ENCODE measurements at places on chromosomes 16 and 17.

DNA sequence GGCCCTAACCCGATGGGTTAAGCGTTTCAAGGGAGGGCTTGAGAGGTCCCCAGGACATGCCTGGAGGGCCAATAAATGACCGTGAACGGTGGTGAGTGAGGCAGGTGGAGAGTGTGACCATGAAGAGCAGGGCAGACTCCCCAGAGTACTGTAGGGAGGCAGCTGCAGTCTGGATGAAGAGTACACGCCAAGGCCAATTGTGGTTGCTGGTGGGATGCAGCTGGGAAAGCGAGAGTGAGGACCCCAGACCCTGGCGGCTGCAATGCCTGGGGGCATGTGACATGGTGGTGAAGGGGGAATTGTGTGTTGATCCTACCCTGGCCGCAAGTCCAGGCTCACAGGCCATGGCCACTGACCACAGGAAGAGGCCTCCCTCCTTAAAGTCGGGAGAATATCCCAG is 62.9 kb downstream of the TMEM235 start:
- no peaks in the 10 kb centered on the region for H3K27me3 ChIP-seq
- no peaks in the 10 kb centered on the region for H3K4me1 ChIP-seq
- H3K4me3 ChIP-seq, result no peak overlapping the region
- H3K36me3 ChIP-seq, result no peaks in the 10 kb centered on the region
- H3K27ac ChIP-seq, result no peak overlapping the region

DNA sequence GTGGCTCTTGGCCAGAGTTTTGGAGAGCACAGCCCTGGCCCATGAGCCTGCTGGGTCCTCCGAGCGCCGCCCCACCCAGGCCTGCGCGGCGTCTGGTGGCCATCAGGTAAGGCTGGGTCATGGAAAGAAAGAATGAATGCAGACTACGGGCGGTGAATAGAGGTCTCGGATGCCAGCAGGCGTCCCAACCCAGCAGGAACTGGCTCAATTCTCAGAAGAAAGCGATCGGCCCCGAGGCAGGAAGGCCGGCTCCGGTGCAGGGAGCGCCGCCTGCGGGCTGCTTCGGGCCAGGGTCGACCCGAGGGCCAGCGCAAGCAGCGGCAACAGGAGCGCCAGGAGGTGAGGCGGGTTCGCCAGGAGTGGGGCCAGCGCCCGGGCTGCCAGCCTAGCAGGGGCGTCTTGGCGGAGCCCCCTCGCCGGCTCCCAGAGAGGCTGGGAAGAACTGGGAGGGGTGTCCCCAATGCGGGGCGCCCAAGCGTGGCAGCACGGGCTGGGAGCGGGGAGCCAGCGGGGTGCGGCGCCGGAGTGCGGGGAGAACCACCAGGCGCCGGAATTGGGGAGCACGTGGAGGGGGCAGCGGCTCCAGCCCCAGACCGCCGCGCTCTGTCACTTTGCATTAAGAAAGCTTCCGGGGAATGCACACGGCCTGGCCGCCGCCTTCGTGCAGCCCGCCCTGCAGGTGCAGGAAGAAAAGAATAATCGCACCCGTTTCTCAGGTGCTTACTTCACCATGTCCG is 7.1 kb upstream of the TMC5 start:
- DNase-seq, result no peak
- H3K4me3 ChIP-seq, result no peak overlapping the region
- H3K27ac ChIP-seq, result no peak overlapping the region
- H3K4me1 ChIP-seq, result no peaks in the 10 kb centered on the region

DNA sequence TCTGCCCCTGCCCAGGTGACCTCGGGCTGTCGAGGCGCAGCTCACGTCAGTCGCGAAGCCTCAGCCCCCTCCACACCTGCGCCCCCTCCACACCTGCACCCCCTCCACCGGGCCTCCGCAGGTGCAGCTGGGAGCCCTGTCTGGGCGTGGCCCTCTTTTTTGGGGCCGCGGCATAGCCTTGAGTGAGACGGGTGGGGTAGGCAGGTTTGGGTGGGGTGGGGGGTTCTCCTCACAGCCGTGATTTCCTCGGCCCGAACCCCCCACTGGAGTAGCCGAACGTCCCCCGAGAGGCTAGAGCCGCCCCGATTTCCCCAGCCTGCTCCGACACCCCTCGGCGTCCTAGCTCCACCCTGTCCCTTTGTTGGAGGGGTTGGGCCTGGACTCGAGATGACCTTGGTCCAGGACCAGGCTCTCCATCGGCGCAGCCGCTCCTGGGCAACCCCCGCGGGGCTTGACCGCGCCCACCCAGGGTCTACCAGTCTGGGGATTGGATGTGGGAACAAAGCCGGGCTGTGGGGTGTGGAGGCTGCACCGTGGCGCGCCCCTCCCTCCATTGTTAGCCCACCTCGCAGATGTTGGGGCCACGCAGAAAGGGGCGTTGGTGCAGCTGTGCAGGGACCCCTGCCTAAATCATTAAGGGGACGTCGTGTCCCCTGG is 626 bp downstream of the TUBB3 start:
- no peak overlapping the region for H3K4me3 ChIP-seq
- H3K36me3 ChIP-seq, result no peaks in the 10 kb centered on the region
- H3K27me3 ChIP-seq, result no peaks in the 10 kb centered on the region
- H3K4me1 ChIP-seq, result no peaks in the 10 kb centered on the region
- no peak for DNase-seq

DNA sequence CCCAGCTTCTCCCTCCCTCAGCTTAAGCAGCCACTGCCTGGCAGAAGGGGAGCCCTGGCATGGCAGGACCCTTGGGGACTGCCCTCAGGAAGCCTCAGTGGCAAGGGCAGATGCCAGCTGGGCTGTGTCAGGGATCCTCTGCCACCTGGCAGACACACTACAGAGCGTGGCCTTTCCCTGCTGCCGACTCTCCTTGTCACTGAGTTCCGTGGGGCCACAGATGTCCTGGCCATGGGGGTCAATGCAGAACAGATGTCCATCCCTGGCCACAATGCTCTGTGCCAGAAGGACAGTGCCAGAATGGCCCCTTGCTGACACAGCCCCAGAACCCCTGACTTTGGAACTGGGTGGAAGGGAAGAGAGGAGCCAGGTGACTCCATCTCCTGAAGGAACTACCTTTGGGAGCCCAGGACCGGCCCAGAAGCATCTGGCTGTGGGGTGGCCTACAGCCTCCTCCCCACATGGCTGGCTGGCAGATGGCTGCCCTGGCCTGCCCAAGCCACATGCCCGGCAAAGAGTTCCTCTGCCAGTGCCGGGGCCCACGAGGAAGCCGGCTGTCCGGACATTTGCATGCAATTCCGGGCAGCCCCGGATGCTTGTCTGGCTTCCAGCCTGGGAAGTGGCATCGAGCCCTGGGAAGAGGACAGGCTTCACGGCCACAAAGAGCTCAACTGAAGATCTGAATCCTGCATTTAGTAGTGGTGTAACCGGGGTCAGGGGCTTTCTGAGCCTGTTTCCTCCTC is 24.1 kb downstream of the NPTX1 start:
- no peak for DNase-seq
- H3K4me1 ChIP-seq, result peaks cover 7% of the 10 kb centered on the region
- no peak overlapping the region for H3K27ac ChIP-seq
- H3K27me3 ChIP-seq, result no peaks in the 10 kb centered on the region

GRCh38 chr17:4997302-4998026 is at the start of the genes INCA1 and KIF1C:
Gene INCA1, minus strand, starts transcription at chr17:4997522. Its CDS starts 3,085 bp downstream, at chr17:4994437.
Gene KIF1C, plus strand, starts transcription at chr17:4997950. Its CDS starts 2,297 bp downstream, at chr17:5000247.
- H3K36me3 ChIP-seq, result peaks cover 15% of the 10 kb centered on the region
- H3K27me3 ChIP-seq, result no peaks in the 10 kb centered on the region
- peaks cover 20% of the 10 kb centered on the region for H3K4me1 ChIP-seq
- H3K4me3 ChIP-seq, result peak within 1 kb of the TSS; percentile 86
- DNase-seq, result peak; percentile 82
- peak within 1 kb of the TSS; percentile 91 for H3K27ac ChIP-seq

DNA sequence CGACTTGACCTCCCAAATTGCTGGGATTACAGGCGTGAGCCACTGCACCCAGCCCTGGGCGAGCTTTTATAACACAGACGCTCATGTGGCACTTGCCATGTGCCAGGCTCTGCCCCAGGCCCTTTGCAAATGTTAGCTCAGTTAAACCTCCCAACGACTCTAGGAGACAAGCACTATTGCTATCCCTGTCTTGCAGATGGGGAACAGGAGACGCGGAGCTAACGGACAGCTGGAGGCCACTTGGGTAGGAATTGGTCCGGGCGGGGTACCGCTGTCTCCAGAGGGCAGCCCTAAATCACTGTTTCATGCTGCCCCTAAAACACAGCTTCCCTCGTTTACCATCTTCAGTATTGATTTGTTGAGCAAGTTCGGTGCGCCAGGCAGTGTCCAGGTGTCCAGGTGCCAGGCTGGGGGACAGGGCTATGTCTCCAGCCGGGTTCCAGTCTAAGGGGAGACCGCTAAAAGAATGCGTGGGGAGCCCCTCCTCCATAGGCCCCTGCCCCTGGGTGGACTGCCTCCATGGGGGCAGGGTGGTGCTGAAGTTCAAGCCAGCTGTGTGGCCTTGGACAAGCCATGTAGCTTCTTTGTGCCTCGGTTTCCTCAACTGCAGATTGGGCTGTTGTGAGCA is 23.7 kb downstream of the TMEM235 start:
- H3K4me1 ChIP-seq, result peaks cover 16% of the 10 kb centered on the region
- no peak overlapping the region for H3K27ac ChIP-seq
- no peaks in the 10 kb centered on the region for H3K36me3 ChIP-seq
- DNase-seq, result no peak
- H3K4me3 ChIP-seq, result no peak overlapping the region

DNA sequence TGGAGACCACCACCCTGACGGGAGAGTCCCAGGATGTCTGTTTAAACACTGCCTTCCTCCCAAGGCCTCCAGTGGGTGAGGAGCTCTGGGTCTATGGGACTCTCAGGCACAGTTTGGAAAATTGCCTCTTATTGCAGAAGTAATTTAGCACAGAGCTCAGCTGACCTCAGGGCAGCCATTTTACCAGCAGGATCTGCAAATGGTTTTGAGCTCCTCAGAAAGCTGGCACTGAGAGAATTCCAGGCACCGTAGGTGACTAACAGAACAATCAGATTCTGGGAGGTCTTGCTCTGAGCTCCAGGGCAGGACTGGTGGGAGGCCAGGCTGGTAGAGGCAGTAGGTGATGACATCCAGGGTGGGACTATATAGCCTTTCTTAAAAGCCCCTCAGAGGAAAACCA is 17.3 kb upstream of the C16orf74 start:
- H3K27me3 ChIP-seq, result no peaks in the 10 kb centered on the region
- DNase-seq, result no peak
- no peak overlapping the region for H3K4me3 ChIP-seq
- no peak overlapping the region for H3K27ac ChIP-seq
- H3K36me3 ChIP-seq, result no peaks in the 10 kb centered on the region
- no peaks in the 10 kb centered on the region for H3K4me1 ChIP-seq

DNA sequence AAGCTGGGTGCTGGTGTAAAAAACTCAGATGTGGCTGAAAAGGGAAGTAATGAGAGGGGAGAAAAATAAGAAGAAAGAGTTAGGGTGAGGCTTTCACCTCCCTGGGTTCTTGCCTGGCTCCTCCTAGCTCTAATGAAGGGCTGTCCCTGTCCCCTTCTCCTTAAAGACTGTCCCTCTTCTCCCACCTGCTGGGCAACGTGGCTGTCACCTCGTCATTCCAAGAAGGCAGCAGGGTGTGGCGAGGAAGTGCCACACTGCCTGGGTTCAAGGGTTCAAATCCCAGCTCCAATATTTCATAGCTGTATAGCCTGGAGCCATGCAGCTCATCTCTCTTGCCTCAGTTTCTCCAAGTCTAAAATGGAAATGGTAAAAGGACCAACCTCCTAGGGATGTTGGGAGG is 122.5 kb upstream of the CACNG5 start:
- no peaks in the 10 kb centered on the region for H3K36me3 ChIP-seq
- H3K27ac ChIP-seq, result peak overlapping the region; percentile 58
- H3K4me3 ChIP-seq, result no peak overlapping the region
- peaks cover 11% of the 10 kb centered on the region for H3K4me1 ChIP-seq

DNA sequence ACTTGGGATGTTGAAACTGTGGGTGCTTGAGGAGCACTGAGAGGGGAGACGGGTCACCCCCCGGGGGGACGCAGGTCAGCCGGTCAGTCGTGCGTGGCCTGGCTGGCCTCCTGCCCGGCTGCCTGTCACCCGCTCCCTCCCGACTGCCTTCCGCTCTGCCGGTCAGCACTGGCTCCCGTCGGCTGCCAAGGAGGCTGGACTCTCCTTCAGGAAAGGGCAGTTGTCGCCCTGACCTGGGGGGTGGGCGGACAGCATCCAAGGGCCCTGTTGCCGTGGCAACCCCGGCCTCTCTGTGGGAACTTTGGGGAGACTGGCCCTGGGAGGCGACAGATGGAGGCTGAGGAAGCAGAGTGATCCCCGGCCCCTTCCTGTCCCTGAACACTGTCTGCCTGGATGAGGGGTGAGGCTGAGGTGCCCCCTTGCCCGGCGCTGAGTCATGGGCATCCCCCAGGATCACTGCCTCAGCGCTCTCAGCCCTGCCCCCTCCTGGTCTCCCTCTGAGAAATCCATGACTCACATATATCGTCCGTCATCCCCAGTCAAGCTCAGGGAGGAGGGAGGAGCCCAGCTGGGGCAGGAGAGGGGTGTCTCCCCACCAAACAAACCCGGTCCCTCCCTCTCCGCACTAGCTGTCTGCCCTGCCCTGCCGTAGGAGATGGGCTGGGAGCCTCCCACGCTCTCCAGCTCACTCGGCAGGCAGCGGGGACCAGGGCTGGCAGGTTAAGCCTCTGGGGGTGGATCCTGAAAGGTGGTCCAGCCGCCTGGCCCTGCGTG is at the start of gene ADGRG1:
ADGRG1 (plus strand) TSS at position 623 of the 774 bp plus-strand sequence. CDS start 21,658 bp downstream, outside the sequence.
- no peaks in the 10 kb centered on the region for H3K36me3 ChIP-seq
- H3K4me3 ChIP-seq, result peak within 1 kb of the TSS; percentile 15
- peaks cover 12% of the 10 kb centered on the region for H3K27me3 ChIP-seq
- peak within 1 kb of the TSS; percentile 86 for H3K27ac ChIP-seq
- peak; percentile 57 for DNase-seq

DNA sequence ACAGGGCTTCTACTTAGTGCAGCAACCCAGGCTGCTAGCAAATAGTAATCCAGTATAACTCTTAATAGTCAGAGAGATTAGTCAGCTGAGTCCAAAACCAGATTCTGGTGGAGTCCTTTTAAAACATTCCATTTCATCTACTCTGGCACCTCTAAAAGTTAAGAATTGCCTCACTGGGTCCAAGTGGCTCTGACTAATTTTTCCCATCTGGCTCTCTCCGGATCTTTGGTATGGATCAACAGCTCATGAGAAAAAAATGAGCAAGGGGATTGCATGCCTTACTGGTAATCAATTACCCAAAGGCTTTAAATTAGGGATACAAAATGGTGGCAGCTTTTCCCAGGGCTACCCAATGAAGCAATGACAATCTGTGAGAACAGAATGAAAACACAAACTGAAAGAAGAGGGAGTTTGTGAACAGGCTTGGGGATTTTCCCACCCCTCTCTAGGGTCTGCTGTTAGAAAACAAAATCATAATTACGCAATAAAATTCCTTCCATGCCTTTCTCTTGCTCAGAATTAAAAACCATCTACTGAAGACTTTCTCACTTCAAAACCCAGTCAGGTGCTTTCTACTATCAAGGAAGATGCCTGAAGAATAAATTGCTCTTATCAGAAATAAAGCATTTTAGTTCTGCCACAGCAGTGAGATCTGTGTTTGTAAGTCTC is 84.6 kb upstream of the PMFBP1 start:
- peak overlapping the region; percentile 20 for H3K27ac ChIP-seq
- H3K36me3 ChIP-seq, result no peaks in the 10 kb centered on the region
- no peaks in the 10 kb centered on the region for H3K27me3 ChIP-seq
- no peak overlapping the region for H3K4me3 ChIP-seq
- no peaks in the 10 kb centered on the region for H3K4me1 ChIP-seq

GRCh38 chr17:12388226-12388625 is 277.5 kb upstream of the MYOCD start:
- H3K36me3 ChIP-seq, result no peaks in the 10 kb centered on the region
- H3K27me3 ChIP-seq, result no peaks in the 10 kb centered on the region
- H3K27ac ChIP-seq, result no peak overlapping the region
- DNase-seq, result no peak
